Ascending aorta (tissue), 2 donors: ENCODE measurements at places on chromosomes 12 and 14.

DNA sequence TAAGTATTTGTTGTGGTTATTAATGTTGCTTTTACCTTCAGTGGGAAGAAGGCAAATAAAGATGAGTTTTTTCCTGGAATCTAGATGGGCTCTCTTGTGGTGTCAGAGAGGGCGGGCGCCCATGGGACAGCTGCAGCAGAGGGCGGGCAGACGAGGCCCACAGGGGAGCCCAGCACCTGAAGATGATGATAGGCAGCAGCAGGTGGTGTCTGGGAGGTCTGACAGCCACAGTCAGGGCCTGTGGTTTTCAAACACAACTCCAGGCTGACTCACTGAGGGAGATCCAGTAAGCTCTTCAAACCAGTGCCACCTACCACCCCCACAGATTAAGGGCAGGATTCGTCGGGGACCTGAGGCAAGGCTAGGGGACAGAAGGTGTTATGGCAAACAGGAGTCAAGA is 42.8 kb downstream of the NKX2-1 start:
- DNase-seq = no peak

DNA sequence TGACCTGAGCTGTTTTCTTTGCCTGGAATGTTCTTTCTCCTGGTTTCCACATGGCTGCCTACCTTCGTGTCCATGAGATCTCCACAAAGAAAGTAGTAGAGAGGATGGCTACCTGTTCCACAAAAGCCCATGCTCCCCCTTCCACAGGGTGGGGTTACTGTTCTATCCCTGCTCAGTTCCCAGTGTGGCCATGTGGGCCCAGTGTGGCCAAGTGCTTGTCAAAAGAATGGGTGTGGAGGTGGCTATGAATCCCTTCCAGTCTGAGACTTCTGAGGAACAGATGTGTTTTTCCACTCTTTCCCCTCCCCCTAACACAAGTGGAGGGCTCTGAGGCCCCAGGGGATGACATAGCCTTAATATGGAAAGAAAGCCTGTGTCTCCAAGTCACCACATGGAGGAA is 26.2 kb upstream of the HSP90B1 start:
- no peak for DNase-seq

DNA sequence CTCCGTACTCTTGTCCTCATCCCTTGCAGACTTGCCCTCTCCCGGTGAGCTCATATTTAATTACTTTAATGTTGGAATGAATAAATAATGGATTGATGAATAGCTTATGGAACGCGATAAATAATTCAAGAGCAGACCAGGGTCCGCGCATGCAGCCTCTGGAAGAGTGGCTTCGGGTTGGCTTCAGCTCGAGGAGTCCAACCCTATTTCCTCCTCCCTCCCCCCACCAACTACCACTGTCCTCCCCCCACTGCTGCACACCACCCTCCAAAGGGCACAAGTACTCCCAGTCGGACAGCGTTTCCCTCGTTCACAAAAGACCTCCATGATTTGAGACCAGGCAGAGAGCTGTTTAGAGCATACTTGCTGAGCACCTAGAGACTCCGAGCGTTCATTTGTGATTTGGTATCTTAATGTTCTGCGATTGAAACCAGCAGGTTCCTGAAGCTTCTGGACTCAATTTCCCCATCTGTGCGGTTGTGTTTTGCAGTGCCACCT is 647 bp upstream of the SIX1 start:
- no peak for DNase-seq

DNA sequence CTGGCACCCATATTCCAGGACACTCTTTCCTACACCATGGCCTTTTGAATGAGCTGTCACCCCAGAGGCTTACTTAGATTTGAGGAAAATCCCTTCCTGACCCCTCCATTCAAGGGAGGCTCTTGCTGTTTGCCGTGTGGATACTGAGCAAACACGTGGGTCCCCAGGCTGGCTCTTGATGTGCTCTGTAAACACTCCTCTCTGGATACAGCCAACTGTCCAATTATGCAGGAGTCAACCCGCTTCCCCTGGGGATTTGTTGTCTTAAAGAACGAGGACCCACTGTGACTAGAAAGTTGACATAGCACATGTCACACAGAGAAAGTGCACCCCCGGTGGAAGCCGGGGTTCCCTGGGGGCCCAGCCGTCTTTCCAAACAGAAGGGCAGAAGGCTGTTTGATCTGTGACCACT is 75.8 kb upstream of the CEP83 start:
- DNase-seq = no peak

DNA sequence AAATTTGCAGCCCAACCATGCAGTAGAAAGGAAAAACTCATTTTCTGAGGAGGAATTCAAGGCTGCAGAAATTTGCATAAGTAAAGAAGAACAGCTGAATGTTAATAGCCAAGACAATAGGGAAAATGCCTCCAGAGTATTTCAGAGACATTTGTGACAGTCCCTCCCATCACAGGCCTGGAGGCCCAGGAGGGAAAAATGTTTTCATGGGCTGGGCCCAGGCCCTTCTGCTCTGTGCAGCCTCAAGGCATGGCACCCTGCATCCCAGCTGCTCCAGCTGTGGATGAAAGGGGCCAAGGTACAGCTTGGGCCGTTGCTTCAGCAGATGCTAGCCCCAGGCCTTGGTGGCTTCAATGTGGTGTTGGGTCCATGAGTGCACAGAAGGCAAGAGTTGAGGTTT is 62.3 kb downstream of the ATXN7L3B start:
- no peak for DNase-seq

GRCh38 chr14:49886523-49886922 is 6.4 kb upstream of the ARF6 start:
- DNase-seq = no peak

GRCh38 chr12:40192704-40193255 is 32.0 kb upstream of the LRRK2 start:
- DNase-seq = no peak

DNA sequence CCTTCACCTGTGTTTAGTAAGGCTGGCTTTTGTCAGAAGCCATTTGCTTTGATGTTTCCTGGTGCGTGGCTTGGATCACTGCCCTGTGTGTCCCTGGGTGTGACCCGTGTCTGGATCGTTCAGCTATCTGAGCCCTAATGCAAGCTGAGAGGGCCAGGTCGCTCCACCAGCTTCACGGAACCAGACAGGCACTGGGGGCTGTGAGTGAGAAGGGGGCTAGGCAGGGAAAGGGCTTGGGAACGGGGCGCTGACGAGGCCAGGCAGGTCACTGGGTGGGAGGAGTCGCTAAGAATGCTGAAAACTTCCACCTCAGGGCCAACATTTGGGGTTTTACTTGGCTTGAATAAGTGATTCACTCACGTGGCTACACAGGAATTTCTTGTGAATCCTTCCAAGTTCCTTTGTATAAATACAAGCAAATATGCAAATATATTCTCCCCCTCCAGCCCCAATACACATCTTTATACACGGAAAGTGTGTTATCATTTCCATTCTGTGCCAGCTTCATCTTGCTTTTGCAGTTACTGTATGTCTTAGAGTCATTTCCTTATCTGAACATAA is 24.2 kb upstream of the MMP17 start:
- DNase-seq = no peak
